A549 (cell line): ENCODE measurements at places on chromosomes 4 and X. TPM values are rescaled to one million over a fixed set of nuclear protein-coding genes. Genes with fewer than 3 reads are reported as not detected.

The ATP2B3 gene
- polyA plus RNA-seq: 0.21 to 0.30 TPM (median 0.22 TPM) in 3 replicates

The UGT2A1 gene
- polyA plus RNA-seq: not detected in 3 replicates

The CT45A7 gene
- polyA plus RNA-seq: not detected in 3 replicates

DNA sequence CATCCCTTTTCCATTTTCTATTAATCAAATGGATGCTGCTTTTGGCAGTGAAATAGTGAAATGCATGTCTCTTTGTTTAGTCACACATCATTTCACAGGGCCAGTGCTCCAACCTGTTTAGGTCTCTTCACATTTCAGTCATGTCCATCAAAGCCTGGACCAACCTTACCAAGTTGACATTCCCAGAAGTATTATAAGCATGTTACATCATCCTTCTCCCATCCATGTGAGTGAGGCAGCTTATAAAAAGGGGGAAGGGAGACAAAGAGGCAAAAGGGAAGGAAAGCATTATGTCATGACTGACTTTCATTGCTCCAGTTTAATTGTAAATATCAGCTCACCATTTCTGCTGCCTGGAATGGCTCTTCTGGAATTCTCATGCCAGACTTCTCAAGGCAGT lies 94.4 kb downstream of the NWD2 start:
- no peak for DNase-seq

- no peak for DNase-seq
Measured at GRCh38 chrX:11600578-11600977, 65.1 kb downstream of the ARHGAP6 start.

DNA sequence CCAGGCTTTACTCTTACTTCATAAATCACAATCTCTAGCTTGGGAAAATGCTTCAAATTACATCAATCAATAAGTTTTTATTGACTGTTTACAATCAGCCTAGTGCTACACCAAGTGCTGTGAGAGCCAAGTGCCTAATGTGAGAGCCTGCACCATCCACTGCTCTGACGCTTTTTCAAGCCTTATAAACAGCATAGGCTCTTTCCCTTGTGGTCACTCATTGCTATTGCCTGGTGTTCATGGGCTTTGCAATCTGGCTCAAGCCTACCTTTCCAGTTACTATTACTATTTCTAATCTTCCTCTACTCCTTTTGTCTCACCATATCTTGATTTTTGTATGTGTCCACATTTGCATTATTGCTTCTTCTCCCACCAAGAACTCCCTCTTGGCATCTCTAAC lies 77.0 kb downstream of the REELD1 start:
- DNase-seq: no peak

GRCh38 chr4:138174981-138175794 lies 67.0 kb downstream of the SLC7A11 start:
- DNase-seq: no peak

DNA sequence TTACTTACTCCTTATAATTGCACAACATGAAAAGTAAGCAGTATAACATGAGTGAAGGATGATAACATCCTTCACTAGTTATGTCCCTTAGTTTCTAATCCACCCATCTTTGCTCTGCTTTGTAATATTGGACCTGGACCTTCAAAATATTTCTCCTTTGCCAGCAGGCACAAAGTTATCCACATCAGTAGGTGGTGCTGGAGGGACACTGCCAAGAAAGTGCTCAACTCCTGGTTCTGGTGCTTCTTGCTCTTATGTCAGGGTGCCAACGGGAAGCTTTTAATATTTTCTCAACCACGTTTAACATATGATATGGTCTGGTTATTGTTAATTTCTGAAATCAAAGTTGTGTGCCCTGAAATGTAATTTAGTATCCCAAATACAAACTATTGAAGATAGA lies 49.1 kb downstream of the TMEM165 start:
- DNase-seq: no peak

DNA sequence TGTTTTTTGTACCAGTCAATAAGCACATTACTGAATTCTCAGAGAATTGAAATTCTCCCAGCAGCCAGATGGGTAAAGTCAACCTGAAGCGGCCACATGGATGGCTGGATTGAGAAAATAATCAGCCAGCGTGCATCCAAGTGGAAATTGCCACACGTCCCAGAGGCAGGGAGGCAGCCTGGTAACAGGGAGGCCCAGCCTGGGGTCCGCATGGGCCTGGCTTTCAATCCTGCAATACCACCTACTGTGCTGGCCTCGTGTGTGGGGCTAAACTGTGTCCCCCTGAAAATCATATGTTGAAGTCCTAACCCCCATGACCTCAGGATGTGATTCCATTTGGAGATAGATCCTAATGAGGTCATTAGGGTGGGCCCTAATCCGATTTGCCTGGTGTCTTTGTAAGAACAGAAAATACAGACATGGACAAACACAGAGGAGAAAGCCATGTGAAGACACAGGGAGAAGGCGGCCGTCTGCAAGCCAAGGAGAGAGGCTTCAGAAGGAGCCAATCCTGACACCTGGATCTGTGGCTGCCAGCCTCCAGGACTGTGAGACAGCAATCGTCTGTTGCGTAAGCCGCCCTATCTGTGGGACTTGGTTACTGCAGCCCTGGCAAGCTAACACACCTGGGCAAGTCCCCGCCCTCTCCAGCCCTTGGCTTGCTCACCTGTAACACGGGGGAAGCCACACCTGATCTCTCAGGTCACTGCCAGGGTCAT lies 90.3 kb downstream of the JAKMIP1 start:
- peak; percentile 26 for DNase-seq

DNA sequence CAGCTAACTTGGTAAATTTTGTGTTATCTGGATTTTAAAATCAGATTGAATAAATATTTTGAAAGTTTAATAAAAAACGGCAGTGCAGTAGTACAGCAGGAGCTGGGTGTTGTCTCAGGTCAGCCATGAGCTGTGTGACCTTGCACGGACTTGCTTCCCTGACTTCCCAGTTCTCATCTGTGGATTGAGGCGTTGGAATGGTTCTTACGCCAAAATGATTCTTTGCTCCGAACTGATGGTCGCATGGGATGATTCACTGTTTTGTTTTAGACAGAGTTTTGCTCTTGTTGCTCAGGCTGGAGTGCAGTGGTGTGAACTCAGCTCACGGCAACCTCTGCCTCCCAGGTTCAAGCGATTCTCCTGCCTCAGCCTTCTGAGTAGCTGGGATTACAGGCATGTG lies 45.0 kb downstream of the RGS12 start:
- DNase-seq: no peak
